ENCODE measurements at places on chromosomes 5 and 9.

DNA sequence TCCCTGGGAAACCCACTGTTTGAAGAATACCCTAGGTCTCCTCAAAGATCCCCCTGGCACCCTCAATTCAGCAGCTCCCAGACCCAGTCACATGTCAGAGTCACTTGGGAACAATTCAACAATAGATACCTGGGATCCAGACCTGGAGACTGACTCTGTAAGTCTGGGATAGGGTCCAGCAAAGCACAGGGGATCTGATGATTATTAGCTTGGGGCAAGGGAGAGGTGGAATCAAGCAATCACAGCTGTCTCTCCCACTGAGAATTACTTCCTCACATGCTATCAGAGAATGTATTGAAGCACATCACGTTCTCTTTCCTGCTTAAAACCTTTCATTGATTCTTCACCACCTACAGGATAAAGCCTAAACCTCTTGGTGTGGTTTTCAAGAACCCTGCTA, 5.9 kb downstream of the FAM193B start:
- no peak for ATAC-seq

GRCh38 chr9:90331826-90332575, 310.6 kb downstream of the DIRAS2 start:
- no peak for ATAC-seq

DNA sequence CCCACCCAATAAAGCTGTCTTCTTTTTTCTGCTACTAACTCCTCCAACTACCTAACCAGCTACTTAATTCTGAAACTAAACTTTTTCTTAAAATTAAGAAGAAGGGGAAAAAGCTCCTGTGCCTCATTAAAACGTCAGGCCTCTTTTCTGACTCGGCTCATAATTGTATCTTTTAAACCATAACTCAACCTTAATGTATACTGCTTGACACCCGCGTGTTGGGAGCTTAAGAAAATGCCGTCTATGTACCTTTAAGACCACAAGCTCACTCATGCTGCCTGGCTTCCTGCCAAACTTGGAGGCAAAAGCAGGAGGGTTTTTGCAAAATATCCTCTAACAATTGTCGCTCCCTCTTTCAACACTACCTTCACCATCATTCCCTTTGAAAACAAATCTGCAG, 5.0 kb downstream of the EBF1 start:
- no peak for ATAC-seq

- ATAC-seq = no peak
Measured at GRCh38 chr5:82551192-82551591, 273.0 kb upstream of the RPS23 start.

- no peak for ATAC-seq
Measured at GRCh38 chr9:99663297-99663696, 158.4 kb upstream of the NR4A3 start.
